NCI-H774 (cell line): ENCODE measurements at places on chromosomes 11 and 22.

DNA sequence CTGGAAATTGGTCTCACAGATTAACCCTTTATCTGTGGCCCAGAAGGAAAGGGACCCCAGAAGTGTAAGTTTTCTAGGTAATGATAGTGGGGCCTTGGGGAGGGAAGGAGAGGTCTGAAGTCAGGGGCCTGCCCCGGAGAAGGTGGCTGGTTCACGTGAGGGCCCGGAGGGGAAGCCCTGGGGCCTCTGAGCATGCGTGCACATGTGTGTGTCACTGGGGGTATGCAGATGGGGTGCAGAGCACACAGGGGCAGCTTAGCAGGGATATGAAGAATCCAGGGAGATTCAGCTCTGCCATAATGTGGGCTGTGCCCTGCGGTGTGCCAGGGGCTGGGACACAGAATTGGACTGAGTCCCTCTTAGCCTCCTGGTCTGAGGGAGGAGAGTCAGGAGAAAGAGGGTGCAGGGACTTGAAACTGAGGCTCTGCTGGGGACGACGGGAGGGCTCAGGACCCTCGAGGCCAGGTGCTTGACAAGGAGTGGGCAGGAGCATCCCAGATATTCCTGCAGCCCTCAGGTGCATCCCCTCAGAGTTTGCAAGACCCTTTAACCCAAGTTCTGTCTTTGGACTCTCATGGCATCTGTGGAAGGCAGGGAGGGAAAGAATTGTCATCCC is 15.5 kb downstream of the MYO7A start:
- no peak for DNase-seq

GRCh38 chr11:114416441-114416961 is 16.0 kb downstream of the RBM7 start:
- DNase-seq: no peak

GRCh38 chr11:67356864-67357561 is 3.7 kb upstream of the POLD4 start:
- peak; percentile 69 for DNase-seq

DNA sequence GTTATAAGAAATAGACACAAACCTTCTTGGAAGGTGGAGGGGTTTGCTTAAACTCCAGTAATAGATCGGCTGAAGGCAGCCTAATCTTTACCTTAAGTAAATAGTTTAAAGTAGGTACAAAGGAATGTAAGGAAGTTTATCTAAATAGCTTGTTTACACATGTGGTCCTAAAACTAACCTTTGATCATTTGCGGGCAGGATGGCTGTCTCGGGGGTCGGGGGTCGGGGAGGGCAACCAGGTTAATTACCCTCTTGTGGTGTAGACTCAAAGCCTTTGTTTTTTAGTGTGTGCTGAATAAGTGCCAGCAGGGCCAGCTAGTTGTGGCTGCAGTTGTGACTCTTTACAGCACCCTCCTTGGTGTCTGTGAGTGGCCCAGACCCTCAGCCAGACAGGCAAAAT is 256.9 kb upstream of the SESN3 start:
- DNase-seq: no peak

DNA sequence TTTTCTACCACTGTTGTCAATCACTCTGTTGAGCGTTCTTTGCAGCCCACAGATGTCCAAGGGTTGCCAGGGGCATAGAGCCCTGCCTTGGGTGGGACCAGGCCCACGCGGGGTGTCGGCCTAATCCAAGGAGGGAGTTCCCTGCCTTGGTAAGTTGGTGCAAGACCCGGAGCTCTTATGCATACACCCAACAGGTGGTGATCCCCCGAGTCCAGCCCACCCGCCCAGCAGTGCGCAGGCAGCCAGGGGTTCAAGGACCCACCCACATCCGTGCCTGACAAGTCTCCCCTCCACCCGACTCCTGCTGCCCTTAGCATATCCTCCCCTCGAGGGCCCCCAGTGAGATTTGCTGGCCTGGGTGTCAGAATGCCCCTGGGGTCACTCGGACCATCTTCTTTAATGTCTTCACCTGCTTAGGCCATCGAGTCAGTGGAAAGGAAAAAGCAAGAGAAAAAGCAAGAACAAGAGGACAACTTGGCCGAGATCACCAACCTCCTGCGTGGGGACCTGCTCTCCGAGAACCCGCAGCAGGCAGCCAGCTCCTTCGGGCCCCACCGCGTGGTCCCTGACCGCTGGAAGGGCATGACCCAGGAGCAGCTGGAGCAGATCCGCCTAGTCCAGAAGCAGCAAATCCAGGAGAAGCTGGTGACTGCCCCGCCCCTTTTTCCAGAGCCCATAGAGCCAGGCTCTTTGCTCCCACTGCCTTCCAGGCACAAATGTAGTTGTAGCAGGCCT is 12.2 kb downstream of the RIBC2 start:
- DNase-seq: no peak

GRCh38 chr22:33002035-33002434 is 56.1 kb downstream of the SYN3 start:
- DNase-seq: no peak

DNA sequence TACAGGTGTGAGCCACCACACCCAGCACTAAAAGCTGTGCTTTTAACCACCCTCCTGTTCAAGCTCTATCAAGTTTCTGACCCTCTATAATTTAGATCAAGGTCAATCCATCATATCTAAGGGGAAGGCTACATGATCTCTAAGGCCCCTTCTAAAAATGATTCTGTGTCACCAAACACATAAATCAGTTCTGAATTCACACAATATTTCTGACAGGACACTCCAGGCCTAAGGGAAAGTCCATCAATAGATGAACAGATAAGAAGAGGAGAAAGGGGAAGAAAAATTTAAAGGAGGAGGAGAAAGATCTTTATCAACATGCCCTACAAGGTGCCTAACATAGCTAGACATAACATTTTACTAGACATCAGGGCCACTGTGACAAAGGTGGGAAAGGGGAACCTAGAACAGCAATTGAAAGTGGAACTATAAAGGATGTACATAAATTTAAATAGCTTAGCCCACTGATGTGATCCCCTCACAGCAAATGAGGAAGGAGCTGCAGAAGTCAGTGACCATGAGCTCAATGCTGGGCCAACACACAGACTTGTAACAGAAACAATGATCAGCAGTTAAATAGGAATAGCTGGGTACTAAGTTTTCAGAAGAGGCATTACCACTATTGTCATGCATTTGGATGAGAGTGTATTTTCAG is 4.7 kb downstream of the PRCP start:
- no peak for DNase-seq

DNA sequence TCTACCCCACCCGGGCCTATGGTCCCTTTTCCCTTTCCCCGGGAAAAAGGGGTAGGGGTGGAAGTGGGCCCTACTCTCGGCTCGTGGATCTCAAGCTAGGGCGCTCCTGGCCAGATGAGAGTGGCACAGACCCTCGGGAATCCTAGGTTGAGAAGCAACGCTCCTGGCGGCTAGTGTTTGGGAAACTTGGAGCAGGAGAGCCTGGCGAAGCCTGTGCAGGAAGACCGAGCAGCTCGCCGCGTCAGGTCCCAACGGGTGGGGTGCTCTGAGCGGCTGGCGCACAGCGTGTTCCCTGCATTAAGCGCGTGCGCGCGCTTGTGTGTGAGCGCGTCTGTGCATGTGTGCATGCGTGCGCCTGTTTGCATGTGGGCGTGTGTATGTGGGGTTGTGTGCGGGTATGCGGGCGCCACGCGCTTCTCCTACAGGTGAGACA is 7.1 kb upstream of the FLI1 start:
- DNase-seq: peak; percentile 24

GRCh38 chr22:37195921-37196320 is 7.9 kb upstream of the C1QTNF6 start:
- no peak for DNase-seq

- no peak for DNase-seq
These were observed 88.2 kb downstream of the CELSR1 start for GRCh38 chr22:46449116-46449691.

DNA sequence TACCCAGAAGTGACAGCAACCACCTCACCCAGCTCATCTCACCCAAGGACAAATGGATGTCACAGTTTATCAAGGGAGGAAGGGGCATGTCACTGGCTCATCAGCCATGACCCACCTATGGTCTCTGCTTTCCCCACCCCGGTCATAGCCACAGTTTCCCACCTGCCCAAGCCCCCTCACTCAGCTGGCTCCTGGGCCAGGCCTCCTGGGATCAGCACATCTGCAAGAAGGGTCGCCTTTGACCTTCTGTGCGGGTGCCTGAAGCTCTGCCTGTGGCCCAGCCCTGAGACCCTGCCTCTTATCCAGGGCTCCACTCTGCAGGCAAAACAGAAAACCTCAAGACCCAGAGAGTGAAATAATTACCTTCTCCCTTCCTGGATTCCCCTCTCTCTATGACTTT is 236.4 kb downstream of the BUD13 start:
- no peak for DNase-seq

DNA sequence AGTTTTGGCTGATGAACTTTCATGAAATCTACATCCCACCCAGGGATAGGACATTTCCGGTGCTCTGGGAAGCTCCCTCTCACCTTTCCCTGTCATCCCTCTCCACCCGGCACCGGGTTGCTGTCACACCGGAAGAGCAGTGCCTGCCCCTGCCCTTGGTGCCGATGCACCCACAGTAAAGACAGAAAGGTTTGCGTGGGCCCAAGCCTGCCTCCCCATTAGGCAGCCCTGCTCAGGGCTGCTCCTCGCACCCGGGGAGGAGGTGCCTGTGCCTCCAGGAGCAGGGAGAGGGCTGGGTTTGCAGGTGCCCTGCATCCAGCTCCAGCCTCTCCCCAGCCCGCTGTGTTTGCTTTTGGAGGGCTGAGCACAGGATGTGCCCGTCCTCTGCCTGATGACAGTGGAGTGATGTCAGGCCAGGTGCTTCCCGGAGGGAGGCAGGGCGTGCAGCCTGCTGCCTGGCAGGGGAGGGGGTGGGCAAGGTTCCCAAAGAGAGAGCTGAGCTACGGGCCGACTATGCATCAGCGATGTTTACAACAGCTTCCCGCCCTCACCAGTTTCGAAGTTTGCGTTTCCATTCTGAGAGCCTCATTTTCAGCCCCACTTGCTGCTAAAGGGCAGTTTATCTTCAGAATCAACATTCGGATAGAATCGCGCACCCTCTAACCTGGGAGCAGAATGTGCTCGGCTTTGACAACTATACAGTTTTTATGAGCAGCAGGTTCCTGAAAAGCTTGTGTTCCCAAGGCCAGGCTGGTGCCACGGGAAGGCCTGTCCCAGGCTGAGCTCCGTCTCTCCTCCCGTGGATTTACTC is 83.2 kb upstream of the CLDN5 start:
- peak; percentile 81 for DNase-seq

DNA sequence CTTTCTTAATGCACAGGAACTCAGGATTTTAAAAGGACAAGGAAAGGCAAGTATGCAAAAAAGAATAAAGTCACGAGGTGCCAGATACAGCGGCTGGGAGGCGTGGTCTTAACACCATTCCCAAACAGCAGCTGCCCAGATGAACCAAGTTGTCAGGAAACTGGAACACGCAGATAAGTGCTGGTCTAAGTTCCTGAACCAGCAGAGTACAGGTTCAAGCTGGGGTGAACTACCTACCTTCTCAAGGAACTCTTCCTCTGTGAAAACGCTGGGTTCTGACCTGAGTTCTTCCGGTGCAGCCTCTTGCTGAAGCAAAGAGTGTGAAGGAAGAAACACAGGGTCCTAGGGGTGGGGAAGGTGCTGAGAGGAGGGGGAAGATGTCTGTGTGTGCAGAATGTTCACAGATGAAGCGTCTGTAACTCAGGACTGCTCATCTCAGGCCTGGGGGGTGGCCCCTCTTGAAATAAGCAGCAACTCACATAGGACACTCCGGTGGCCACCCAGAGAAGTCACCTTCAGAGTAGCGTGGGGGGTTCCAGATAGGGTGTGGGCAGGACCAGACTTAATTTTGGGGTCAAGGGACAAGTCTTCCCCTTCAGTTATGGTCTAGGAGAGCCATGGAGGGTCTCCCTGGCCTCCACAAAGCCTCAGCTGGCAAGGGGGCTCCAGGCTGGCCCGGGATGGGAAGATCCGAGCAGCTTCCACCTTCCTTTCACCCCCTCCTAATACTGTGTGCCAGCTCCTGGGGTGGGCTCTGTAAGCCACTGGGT is 3.2 kb downstream of the TPST2 start:
- no peak for DNase-seq

DNA sequence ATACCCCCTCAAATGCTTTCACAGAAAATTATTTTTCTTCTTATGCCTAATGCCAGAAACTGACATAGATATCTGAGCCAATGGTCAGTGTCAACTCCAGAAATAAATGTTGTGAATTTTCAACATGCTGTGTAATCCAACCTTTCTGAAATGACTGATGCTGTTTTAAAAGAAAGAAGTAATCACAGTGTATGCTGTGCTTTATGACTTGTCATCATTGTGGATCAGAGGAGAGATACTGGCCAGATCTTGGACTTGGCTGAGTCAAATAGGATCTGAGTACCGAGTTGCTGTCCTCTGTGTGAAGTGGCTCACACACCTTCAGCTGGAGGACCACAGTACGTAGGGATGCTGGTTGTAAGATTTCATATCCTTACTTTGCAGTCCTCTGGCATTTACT is 89.9 kb upstream of the ARHGAP20 start:
- DNase-seq: no peak

GRCh38 chr11:124892750-124893454 is 4.8 kb downstream of the ROBO4 start:
- DNase-seq: no peak

- DNase-seq: no peak
These were observed 65.4 kb upstream of the ZC3H12C start for GRCh38 chr11:110027627-110028371.

- DNase-seq: no peak
These were observed 31.7 kb upstream of the NAV2 start for GRCh38 chr11:19680829-19681368.

DNA sequence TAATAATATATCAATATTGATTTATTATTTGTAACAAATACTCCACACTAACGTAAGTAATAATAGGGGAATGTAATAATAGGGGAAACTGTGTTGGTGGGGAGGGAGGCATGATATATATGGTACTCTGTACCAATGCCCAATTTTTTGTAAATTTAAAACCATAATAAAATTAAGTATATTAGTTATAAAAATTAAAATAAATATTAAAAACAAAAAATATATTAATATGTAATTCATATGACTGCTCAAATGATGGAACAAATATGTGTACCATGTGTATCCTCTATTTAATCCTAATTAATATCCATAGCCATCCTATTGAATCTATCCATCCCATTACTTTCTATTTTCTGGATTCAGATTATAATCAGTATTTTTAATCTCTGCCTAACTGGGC is 578.0 kb downstream of the KCNA4 start:
- DNase-seq: no peak

- DNase-seq: no peak
These were observed 44.1 kb downstream of the RSF1 start for GRCh38 chr11:77776455-77776854.

- no peak for DNase-seq
These were observed 89.9 kb upstream of the APOA1 start for GRCh38 chr11:116927163-116927974.

DNA sequence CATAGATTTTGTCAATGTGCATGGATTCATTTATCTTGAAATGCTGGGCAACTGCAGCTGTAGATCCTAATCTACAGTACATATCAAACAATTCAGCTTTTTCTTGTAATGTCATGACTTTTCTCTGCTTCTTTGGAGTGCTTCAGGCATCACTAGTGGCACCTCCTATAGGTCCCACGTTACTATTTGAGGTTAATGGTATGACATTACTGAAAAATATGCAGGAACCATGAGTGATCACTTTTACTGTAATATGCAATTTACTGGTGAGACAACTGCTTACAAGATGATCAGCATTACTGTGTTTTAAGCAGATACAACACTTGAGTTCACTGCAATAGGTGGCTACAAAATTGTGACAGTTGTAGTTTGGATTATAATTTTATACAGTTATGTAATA is 3.0 kb downstream of the CENATAC start:
- no peak for DNase-seq

- no peak for DNase-seq
These were observed 16.2 kb downstream of the CSF2RB start for GRCh38 chr22:36929621-36930020.

- peak; percentile 58 for DNase-seq
These were observed 58.1 kb upstream of the BARX2 start for GRCh38 chr11:129317571-129317970.

GRCh38 chr11:20762116-20762844 is 92.9 kb downstream of the NELL1 start:
- peak; percentile 86 for DNase-seq
